Hepatic stellate cell (primary cell): ENCODE measurements at places on chromosomes 3 and 15.
A peak's percentile ranks its signal among the peaks of the same experiment; 100 is the strongest.

DNA sequence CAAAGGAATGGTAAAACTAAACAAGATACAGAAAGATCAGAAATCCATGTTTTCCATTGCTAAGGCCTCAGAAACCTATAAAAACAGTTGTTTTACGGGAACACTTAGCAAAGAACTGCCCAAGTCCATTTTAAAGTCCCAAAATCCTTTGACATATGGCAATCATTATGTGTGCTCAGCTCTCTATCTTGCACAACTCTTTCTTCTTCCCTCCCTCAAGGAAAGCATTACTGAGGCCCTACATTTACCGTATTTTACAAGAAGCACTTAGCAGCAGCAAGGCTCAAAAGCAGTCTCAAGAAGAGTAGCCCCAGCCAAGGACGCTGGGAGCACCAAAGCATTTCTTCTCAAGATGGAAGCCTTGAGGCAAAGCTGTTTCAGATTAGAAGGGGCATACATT is 169.6 kb upstream of the LRTM1 start:
- DNase-seq: no peak

DNA sequence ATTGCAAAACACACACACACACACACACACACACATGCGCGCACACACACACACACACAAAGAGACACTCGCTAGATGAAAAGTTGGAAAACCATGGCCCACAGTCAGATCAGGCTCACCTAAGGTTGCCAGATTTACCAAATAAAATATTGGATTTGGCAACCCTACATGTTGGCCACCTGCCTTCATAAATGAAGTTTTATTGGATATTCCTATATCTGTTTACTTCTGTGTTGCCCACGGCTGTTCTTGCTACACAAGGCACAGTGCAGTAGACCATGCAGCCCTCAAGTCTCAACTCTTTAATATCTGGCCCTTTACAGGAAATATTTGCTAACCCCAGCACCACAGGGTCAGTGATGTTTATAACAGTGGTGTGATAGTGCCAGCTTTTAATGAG is 445.0 kb upstream of the PROK2 start:
- no peak for DNase-seq

DNA sequence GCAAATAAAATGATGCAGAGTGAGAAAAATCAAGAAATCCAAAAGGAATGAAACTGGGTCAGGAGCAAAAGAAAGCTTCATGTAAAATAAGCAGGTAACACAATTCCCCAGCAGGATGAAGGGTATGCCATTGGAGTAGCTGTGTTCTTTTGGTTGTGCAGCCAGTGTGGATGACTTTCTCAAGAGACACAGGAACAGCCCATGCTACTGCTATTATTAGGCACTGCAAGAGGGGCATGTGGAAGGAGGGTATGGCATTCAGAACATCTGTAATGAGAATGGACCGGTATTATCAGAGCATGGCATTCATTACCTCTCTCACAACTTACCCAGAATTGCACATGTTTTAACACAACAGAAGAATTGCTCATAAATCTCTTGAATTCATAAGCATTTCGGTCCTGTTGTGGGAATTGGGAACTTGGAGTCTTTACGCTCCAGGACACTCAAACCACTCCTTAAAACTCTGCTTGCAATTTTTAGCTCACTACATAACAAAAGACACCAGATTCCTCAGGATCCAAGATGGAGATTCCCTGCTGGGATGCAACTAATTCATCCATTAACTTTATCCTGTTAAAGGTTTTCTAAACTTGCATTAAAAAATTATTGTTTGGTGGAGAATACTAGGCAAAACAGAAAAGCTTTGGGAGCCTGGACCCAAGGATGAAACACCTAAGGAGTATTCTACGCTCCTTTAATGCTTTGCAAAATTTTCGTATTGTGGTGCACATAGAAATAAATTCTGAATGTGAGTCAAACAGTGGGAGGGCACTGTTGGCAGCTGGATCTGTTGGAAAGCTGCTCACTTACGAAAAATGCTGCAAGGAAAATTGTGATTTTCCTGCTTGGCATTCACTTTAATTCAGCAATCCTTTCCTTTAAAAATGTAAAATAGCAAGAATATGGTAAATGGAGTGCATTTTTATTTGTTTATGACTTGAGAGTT is 34.6 kb upstream of the CDIN1 start:
- DNase-seq: no peak

GRCh38 chr3:193841581-193841980 is 248.6 kb downstream of the OPA1 start:
- no peak for DNase-seq

GRCh38 chr15:37098468-37099318 is 1.7 kb downstream of the MEIS2 start:
- peak; percentile 70 for DNase-seq

DNA sequence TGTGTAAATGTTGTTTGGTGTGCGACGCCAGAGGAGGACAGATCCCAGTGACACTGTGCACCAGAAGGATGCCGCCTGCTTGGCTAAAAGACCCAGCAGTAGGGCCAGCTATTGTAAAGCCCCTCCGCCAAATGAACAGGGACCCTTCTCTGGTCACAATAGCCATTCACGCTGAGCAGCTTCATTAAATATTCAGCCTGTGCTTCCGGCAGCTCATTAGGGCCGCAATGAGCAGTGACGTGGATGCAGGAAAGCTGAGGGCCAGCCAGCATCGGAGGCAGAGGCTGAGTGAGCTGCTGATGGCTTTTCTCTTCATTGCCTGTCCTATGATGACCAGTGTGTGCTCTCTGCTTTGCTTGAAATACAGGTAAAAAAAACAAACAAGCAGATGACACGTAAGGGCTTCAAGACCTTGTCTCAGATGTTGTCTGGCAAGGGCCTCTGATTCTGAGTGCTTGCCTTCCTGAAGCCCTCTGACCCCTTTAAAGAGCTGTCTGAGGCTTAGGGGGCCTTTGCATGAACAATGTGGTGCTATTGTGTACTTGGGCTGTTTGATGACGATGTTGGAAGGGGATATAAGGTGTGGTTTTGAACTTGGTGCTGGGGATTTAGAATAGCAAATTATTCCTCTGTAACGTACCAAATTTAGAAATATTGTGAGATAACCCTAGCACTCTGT is 130.4 kb downstream of the FEZF2 start:
- no peak for DNase-seq

- no peak for DNase-seq
Measured at GRCh38 chr3:127763337-127763736, 59.0 kb downstream of the MGLL start.

- DNase-seq: no peak
Measured at GRCh38 chr3:150409125-150409511, 1.0 kb downstream of the TSC22D2 start.

GRCh38 chr3:181955566-181955965 is 243.8 kb downstream of the SOX2 start:
- DNase-seq: no peak

DNA sequence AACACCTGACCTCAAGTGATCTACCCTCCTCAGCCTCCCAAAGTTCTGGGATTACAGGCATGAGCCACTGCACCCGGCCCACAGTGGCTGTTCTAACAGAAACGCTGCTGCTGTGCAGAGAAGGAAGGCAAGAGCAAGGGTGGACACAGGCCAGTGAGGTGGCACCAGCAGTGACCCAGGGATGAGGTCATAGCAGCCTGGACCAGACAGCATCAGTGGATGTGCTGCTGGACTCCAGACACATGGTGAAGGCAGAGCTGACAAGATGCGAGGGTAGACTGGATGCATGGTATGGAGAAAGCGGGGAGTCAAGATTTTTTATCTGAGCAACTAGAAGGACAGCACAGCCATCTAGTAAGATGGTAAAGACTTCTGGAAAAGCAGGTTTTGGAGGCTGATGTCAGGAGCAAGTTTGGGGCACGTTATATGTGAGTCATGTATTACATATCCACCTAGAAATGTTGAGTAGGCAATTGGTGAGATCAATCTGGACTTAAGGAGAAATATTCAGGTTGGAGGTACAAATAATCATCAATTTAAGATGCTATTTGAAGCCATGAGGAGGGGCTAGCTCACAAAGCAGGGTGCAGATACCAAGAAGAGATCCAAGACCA is 22.1 kb upstream of the TJP1 start:
- DNase-seq: no peak

- no peak for DNase-seq
Measured at GRCh38 chr3:176574786-176575185, 622.5 kb downstream of the TBL1XR1 start.

DNA sequence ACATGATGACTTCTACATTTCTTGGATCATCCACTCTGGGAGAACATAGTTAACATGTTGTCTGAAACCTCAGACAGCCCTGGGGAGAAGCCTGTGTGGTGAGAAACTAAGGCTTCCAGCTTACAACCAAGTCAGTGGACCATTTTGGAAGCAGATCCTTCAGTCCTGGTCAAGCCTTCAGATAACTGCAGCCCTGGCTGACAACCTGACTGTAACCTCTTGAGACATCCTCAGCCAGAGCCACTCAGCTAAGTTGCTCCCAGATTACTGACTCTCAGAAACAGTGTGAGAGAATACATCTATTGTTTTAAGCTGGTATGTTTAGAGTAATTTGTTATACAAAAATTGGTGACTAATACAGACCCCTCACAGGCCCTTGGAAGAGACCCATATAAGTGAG is 50.9 kb upstream of the KPNA4 start:
- DNase-seq: no peak

DNA sequence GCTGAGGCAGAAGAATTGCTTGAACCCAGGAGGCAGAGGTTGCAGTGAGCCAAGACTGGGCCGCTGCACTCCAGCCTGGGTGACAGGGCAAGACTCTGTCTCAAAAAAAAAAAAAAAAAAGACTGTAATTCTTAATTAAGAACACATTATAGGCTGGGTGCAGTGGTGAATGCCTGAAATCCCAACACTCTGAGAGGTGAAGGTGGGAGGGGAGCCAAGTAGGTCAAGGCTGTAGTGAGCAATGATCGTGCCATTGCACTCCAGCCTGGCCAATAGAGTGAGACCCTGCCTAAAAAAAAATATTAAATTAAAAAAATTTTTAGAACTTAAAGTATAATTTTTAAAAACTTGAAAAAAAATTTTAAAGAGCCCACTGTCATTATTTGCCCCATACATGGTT is 13.4 kb upstream of the ARPIN start:
- no peak for DNase-seq

- DNase-seq: peak; percentile 96
Measured at GRCh38 chr3:49799761-49800160, at the start of gene CDHR4. CDHR4 (minus strand) TSS chr3:49799873; CDS start chr3:49799812, 61 bp downstream.

GRCh38 chr3:167958141-167958540 is 137.6 kb downstream of the GOLIM4 start:
- no peak for DNase-seq

DNA sequence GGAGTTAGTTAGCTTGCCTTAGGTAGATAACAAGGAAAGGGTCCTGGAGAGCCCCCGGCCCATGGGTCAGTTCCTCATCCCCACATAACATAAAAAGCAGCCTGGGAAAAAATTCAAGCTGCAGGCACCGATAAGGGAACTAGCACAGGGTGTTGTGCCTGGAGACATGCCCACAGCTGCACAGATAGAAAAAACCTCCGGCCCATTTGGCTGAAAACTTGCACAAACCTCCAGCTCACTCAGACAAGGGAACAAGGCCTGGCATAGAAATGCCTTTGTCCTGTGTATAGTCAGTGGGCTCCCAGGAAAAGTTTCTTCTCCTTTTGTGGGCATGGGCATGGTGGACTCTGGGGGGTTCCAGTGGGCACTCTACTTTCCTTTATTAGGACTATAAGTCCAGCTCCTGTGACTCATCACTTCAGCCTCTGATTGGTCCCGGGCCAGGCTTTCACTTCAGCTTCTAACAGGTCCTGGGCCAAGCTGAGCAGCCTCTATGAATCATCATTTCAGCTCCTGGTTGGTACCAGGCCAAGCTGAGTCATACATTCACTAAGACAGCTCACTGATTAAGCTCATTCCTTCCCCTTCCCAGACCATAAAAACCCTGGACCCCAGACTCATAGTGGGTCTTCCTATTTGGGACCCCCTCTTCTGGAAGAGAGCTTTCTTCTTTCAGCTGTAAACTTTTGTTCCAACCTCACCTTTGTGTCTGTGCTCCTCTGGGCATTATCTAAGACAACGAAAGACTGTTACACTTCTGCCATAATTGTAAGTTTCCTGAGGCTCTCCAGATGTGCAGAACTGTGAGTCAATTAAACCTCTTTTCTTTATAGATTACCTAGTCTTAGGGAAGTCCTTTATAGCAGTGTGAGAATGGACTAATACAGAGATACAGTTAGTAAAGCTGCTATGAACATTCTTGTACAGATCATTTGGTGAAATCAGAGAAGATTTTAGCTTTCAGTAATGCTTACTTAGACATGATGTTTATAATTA is 348.0 kb upstream of the DPPA4 start:
- peak; percentile 58 for DNase-seq

DNA sequence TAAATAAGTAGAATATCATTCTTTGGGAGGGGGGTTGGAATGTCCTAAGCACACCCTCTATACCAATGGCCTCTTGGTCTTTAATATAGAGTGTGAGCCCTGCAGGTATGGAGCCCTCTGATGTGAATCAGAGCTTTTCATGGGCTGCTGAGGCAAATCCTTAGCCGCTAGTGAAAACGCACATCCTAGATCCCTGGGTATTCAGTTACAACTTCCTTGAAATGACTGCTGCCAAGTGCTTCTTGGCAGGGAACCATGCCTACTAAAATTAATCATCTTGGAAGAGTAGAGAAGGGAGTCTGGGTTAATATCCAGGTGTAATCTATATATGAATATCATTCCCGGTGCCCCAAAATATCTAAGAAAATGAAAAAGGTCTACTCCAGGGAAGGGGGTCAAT is 109.1 kb downstream of the POLQ start:
- no peak for DNase-seq

- no peak for DNase-seq
Measured at GRCh38 chr3:61929617-61930016, 368.2 kb downstream of the PTPRG start.

GRCh38 chr15:78625606-78626280 is 4.9 kb upstream of the CHRNA3 start:
- no peak for DNase-seq

- no peak for DNase-seq
Measured at GRCh38 chr3:186909078-186909853, 21.1 kb upstream of the ST6GAL1 start.

DNA sequence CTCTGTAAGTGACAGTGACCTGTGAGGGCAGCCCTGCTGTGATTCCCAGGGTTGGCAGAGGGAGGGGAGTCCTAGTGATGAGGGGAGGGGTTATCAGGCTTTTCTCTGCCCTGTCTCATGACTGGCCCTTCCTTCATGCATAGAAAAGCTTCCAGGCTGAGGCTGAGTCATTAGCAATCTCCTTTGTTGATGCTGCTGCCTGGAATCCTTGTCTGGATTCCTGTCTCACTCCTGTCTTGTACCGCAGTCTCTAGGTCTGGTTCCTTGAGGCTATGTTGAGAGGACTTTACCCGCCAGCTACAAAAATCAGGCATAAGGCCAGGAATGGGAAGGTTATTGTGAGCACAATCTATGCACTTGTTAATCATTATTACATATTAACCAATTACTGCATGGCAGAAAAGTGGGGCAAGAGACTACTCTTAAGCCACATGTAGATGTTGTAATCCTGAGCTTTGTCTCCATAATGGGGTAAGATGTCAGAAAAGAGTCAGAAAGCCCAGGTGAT is 7.2 kb downstream of the KLHL6 start:
- DNase-seq: peak; percentile 58

DNA sequence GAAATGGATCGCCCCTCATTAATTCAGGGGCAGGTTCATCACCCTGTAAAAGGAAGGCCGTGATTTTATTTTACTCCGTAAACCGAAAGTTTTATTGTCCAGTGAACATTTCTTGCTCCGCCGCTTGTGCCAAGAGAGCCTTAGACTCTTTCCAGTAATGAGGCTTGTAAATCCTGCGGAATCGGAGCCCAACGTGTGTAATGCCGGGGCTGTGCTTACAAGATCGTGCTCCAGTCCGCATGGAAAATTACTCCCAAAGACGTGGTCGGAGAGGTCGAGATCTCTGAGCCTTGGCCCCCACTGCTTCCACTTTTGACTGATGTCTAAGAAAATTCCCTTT is 649 bp upstream of the PLOD2 start:
- DNase-seq: no peak

- DNase-seq: no peak
Measured at GRCh38 chr3:99472385-99472784, 166.0 kb upstream of the COL8A1 start.
